ENCODE measurements at places on chromosomes 7 and 10.

- no peak for DNase-seq
Measured at GRCh38 chr10:95260397-95260881, 30.4 kb downstream of the PDLIM1 start.

GRCh38 chr7:87330942-87331341 is 14.5 kb upstream of the CROT start:
- DNase-seq, result no peak

- no peak for DNase-seq
Measured at GRCh38 chr7:15105711-15106110, 203.2 kb upstream of the DGKB start.

DNA sequence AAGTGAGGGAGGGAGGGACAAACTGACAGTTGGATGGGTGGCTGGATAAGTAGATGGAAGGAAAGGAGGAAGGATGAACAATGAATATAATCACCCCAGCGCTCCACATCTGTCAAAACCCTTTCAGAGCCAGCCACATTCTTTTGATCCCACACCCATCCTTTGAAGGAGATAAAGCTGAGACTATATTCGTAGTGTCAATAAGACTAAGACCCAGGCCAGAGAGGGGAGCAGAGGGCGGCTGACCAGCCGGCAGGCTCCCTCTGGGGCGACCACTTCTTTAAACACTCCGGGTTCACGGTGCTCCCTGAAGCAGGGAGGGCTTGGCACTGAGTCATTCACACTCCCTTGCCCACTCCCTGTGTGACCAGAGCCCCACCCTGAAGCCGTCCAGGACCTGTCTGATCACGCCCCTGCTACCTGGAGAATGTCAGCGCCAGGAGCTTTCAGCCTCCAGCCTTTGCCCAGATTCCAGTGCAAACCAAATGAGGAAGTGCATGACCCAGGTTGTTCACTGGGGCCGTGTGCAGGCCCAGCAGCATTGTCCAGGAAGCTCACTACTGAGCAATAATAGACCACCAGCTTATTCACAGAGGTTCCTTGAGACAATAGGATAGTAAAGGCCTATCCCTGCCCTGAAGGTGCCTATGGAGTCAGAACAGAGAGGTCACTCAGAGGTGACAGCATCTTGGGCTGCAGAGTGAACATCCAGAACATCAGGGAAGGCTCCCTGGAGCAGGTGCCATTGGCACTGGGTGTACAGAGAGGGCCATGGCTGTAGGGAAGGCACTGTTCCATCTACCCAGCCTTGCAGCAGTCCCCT is 34.4 kb downstream of the UNC5B start:
- no peak for DNase-seq

DNA sequence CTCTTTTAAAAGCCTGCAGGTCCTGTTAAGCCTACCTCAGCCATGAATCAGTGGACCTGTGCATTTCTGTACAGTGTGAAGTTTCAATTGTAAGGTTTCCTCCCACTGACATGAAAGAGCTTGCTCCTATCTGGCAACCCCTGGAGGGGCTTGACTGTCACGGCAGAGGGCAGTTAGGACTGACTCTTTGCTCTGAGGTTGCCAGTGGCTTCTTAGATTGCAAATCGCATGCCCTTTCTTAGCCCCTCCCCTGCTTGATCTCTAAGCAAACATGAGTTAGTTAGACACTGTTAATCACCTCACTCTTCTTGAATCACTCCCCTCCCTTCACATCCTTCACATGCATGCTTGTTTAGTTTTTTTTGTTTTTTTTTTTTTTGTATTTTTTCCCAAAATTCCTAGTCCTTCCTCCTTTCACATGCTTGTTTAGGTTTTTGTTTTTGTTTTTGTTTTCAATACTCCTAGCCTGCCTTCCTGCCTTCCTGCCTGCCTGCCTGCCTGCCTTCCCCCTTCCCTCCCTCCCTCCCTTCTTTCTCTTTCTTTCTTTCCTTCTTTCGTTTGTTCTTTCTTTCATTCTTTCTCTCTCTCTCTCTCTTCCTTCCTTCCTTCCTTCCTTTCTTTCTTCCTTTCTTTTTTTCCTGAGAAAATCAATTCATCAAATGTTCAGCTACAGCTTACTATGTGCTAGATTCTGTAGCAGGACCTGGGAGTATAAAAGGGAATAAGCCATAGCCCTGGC is 6.0 kb upstream of the HIPK2 start:
- no peak for DNase-seq

DNA sequence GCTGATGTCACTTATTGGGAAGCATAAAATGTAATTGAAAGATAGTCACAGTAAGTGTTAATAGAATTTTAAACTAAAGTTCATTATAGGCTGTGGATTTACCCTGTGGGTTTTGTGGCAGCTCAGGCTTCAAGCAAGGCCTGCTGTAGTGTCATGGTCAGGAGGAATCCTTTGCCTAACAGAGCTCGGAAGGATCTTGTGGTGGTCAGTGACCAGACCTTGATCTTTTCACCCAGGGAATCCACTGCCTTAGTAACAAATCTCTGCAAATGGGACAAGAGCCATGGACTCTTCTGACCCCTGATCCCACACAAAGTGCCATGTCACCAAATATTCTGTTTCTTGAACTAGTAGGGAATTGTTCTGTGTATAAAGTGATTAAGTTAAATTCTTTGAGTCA is 20.6 kb upstream of the HDAC9 start:
- no peak for DNase-seq

DNA sequence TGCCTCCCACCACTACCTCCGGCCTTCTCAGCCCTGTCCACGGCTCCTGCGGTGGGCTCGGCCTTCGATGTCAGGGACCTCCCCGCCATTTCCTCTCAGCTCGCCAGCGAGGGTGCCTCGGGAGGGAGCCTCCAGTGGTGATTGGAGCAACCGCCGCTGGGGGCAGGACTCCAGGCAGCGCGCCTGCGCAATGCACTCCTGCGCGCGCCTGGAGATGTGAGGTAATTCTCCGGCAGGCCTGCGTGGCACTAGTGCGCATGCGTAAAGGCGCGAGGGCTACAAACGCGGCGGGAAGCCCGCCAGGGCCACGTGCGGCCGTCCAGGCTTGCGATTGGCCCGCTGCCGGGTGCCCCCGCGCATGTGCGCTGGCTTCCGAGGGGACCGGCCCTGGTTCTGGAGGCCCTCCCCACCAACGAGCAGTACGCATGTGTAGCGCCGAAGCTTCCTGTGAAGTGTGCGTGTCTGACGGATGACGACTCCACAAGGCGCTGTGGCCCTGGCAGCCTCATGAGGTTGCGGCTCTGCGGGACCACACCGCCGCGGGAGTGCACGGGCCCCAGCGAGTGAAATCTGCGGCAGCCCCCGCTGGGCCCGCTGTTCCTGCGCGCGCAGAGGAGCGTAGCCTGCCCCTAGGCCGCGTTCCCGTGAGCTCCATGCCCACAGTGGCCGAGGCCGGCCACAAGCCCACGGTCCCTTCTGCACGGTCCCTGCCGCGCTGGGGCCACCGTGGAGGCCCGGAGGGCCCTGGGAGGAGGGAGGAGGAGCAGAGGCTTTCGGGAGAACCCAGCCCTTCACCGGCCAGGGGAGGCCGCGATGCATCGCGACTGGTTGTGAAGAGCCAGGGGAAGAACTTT is at the start of gene SYCE1:
Gene SYCE1, minus strand, starts transcription at position 143 of the 854 bp plus-strand sequence. Its CDS starts 54 bp downstream, at position 89.
- no peak for DNase-seq

- no peak for DNase-seq
Measured at GRCh38 chr10:6321880-6322279, 119.1 kb downstream of the PFKFB3 start.

- no peak for DNase-seq
Measured at GRCh38 chr7:3917436-3917835, 616.4 kb downstream of the SDK1 start.

GRCh38 chr10:22340329-22341189 is 4.7 kb upstream of the SPAG6 start:
- DNase-seq, result peak; percentile 57

GRCh38 chr7:129076886-129077285 is 22.0 kb upstream of the TNPO3 start:
- DNase-seq, result no peak

- DNase-seq, result no peak
Measured at GRCh38 chr7:45239486-45239885, 81.9 kb downstream of the RAMP3 start.

Measured in neural crest cell (in vitro differentiated cells).